ENCODE measurements at places on chromosomes 1 and 21.

- no peak for DNase-seq
Observed at GRCh38 chr1:25755475-25756125, 44.4 kb upstream of the SELENON start.

GRCh38 chr1:65924471-65924870 lies 131.8 kb downstream of the PDE4B start:
- no peak for DNase-seq

GRCh38 chr1:167150492-167150833 lies 56.6 kb downstream of the STYXL2 start:
- no peak for DNase-seq

GRCh38 chr1:202259705-202260104 lies 66.1 kb downstream of the LGR6 start:
- DNase-seq, result no peak

GRCh38 chr1:197366996-197367395 lies 98.9 kb downstream of the CRB1 start:
- no peak for DNase-seq

DNA sequence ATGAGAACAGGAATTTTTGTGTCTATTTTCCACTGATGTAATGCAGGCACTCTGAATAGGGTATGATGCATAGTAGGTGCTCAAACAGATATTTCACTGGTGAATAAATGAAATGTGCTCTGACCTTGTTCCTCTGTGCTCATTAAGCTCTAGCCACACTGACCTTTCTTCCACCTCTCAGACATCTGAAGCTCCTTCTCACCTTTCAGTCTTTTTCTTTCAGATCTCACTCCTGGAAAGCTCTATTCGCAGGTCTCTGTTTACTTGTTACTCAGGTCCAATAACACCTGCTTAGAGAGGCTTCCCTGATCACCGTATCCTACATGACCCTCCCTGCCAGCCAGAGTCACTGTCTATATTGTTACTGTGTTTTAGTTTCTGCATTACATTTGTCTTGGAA lies 59.2 kb upstream of the IVNS1ABP start:
- no peak for DNase-seq

- no peak for DNase-seq
Observed at GRCh38 chr1:200207711-200208126, 180.2 kb downstream of the NR5A2 start.

DNA sequence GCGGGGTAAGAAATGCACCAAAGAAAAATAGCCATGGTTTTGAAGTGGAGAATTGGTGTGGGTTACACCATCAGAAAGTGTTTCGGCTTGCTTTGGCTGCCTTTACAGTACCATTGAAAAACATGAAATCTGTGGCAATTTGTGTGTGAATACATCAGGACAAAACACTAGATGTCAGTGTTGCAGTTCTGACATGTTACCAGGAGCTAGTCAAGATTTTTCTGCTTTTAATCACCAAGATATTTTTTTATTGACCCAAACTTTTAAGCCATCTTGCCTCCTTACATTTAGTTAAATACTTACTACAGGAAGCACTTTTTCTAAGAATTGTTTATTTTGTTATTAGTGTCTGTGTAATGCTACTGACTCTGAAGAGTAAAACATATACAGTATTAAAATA lies 14.3 kb downstream of the RRP15 start:
- no peak for DNase-seq

DNA sequence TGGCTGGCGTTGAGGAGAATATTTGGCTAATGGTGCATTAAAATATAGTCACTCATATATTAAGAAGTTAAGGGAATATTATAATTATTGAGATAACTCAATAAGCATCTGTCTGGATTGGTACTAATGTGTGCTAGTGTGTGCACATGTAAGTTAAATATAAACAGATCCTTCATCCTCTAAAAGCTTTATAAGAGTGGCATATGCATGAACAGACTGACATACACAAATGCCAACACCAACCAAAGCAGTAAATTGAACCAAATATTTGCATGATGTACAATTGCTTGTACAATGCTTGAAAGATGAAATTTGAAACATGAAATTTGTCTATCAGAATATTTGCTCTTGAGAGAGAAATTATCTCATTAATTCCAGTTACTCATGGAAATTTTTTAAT lies 344.9 kb downstream of the ADGRL2 start:
- DNase-seq, result no peak

DNA sequence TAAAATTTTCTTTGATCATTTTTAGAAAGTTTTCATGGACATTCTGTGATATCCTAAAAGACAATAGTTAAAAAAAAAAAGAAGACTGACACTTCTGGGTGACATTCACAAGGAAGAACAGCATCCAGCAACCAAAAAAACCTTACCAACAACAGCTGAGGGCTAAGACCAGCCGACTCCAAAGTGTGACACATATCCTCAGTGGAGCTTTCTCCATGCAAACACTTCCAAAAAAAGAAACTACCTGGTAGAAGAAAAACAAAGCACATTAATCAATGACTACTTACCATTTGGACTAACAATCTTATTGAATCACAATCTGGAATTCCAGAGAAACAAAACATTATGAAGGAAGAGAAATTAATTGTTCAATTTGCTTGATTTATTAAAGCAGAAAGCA lies 88.2 kb downstream of the IARS2 start:
- DNase-seq, result no peak

GRCh38 chr1:206514813-206515387 lies 7.6 kb downstream of the RASSF5 start:
- DNase-seq, result no peak

- peak; percentile 11 for DNase-seq
Observed at GRCh38 chr1:112172294-112172882, 182.9 kb upstream of the KCND3 start.

DNA sequence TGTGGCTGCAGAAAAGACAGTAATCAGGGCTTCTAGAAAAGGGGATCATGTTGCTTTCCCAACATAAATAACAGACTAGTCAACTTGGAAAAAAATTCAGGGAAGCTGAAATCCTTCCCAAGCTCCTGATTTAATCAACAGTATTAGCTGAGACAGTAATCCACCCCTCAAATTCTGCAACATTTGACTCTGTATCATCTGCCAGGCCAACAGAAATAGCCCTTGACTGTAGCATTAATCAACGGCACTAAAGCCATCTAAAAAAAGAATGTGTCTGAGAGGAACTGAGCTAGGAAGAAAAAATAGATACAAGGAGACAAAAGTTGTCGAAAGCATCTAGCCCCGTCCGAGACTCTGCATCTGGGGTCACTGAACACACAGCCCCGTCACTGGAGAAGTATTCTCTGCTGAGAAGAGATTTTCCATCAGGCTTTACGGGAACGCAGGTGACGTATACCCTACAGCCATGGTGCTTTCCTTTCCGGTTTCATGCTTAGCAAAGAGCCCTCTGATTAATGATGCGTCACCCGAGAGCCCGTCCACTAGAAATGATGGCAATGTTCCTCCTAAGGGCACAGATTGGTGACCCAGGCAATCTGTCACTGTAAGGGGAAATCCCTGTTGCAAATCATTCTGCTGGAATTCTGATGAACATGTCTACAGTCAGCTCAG lies 42.1 kb upstream of the TP53BP2 start:
- DNase-seq, result no peak

GRCh38 chr1:50703240-50703639 lies 256.8 kb downstream of the FAF1 start:
- no peak for DNase-seq

DNA sequence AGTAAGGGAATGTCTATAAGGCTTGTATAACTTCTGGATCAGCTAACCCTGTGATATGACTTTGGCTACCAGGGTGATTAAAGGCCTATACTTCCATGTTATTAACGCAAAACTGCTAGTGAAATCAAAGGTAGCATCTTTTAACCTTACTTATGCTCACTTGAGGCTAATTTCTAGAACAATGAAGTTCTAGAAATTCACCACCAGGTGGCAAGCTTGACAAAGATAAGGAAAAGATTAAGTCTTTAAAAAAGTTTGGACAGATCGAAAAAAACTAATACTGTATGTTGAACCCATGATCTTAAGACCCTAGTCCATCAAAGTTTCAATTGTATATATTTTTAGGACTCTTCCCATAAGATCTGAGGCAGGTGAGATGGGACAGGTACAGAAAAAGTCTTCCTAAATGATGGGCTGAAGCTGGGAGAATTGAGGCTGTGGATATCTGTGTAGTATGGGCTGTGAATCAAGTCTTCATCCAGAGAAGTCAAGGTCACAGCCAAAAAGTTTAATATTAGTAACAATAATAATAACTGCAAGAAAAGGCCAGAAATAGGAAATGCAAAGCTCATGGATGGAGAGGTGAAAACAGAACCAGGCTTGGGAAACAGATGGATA lies 18.8 kb downstream of the KYAT3 start:
- peak; percentile 38 for DNase-seq

DNA sequence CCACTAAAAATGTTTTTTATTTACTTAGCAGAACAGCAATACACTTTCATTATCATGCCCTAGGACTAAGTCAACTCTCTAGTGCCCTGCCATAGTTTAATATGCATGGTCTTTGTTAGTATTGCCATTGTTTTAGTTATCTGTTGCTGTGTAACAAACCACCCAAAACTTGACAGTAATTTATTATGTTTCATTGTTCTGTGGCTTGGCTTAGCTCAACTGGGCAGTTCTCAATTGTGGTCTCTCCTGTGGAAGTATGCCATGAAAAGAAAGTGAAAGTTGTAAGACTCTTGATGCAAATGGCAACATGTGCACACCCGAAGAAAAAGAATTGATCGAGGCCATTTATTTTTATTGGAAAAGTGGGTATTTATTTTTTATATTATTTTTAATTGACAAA lies 206.3 kb upstream of the KCTD3 start:
- DNase-seq, result no peak

DNA sequence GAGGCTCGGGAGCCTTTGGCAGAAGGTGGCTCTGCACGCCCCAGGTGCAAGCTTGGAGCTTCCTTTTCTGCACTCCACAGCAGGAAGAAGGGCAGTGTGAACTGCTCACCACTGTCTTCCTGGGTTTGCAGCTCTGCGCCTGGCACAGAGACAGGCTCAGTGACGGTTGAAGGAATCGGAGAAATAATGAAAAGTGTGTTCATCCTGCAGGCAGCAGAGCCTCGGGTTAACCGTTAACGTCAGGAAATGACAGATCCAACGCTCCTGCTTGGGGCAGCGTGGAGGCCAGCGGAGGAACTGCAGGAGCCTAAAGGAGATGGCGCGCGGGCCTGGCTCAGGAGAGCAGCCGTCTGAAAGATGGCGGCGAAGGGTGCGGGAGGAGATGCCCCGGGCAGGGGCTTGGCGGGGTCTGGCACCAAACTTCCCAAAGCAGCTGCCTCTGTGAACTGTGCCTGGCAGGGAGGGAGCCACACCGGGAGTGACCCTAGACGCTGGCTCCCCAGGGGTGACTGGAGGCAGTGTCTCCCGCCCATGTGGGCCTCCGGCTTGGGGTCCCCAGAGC lies 10.9 kb upstream of the SAMD11 start:
- DNase-seq, result no peak

- DNase-seq, result no peak
Observed at GRCh38 chr1:102886638-102887037, 221.7 kb downstream of the COL11A1 start.

- no peak for DNase-seq
Observed at GRCh38 chr21:28953247-28953646, 39.4 kb downstream of the LTN1 start.

DNA sequence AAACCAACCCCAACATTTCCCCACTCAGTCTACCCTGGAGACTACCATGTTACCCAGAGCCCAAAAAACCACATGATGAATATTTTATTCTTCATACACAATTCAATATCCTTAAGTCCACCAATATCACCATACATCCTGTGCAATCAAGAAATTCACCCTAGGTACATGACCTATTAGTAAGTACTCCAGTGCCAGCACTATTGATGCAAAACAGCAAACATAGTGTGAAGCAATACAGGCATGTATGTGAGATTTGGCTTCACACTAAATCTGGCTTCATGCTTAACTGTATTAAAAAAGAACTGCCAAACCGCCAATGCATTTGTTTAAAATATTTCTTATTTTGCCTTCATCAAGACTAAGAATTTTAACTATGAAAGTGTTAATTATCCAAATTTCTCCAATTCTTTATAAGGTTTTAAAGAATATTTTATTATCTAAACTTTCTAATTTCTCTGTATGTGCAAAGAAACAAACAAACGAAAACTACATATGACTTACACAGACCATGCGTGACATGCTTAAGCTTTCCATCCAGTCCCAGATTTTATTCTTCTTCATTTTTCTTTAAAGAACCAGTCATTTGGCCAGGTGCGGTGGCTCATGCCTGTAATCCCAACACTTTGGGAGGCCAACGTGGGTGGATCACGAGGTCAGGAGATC lies 22.4 kb upstream of the TMEM125 start:
- DNase-seq, result no peak

- peak; percentile 42 for DNase-seq
Observed at GRCh38 chr1:54121482-54122134, 31.2 kb downstream of the CDCP2 start.

DNA sequence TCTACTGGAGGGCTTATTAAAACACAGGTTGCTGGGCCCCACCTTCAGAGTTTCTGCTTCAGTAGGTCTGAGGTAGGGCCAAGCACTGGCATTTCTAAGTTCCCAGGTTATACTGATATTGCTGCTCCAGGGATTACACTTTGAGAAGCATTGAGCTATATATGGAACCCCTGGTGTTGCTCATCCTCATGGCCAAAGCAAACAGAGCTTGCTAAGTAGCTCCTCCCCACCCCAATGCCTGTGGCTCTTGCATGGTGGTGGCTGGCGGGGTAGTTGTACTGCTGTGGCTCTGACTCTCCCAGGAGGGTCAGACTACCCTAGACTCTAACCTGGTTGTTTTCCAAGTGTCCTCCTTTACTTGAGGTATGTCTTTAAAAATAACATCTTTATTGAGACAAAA lies 143.6 kb downstream of the SPATA46 start:
- no peak for DNase-seq

- no peak for DNase-seq
Observed at GRCh38 chr1:215863796-215864195, 296.7 kb downstream of the KCTD3 start.

DNA sequence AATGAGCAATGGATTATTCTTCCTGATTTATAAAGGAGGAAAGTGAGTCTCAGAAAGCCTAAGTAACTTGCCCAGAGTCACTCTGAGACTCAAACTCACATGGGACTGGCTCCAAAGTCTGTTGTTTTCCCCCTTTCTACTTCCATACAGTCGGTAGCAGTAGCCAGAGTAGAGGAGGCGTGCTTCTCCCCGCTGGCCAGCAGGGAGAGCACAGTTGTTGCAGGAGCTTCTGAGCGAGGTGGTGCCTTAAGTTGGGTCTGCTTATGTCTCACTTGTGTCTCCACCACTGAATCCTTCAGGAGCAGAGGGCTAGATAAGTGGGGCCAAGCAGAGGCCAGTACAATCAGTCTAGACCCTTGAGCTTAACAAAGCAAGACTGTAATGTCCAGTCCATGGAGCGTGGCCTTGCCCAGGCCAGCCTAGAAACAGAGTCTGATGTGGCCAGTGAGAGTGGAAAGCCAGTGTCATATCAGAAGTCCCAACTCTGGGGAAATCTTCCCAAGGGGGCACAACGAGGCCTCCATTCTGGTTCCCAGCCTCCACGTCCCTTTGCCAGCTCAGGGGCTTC lies 181.9 kb downstream of the ZSCAN20 start:
- DNase-seq, result no peak

- DNase-seq, result no peak
Observed at GRCh38 chr1:94783342-94784189, 36.6 kb upstream of the SLC44A3 start.

All from foreskin melanocyte (primary cell).